NCI-H1417 treated with DMSO at 0.1 percent for 48 hours (cell line): ENCODE measurements at places on chromosomes 6 and 20.

DNA sequence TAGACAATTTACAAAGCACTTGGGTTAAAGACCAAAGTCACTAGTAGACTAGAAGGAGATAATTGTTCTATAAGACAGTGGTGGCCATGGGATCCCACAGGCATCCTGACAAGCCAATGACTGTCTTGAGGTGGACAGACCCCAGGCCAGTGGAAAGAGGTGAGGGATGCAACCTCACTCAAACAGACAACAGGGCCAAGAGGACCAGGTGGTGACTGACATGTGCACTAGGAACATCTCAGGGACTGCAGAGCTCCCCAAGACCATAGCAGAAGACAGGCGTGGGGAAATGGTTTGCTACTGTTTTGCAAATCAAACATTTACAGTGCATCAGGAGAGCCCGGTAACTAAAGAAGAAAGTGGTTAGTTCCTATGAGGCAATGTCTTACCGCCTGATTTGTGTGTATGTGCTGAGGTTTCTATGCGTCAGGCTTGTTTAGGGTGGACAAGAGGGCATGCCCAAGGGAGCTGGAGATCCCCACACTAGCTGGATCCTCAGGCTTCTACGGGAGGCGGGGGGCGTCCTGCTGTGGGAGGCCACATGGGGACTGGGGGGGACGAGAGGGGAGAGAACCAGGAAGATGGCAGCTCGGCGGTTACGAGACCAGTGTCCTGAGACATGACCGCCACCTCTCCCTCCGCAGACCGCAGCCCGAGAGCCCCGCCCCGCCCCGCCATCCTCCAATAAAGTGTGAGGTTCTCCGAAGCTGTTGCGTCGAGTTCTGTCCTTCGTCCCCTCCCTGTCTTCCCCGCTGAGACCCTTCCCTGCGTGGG, 623 bp upstream of the MRPS26 start:
- no peak for DNase-seq

- DNase-seq: no peak
These were observed 38.6 kb upstream of the GMPR start for GRCh38 chr6:16199804-16200203.

- no peak for DNase-seq
These were observed 70.4 kb downstream of the NOL4L start for GRCh38 chr20:32514760-32515159.

DNA sequence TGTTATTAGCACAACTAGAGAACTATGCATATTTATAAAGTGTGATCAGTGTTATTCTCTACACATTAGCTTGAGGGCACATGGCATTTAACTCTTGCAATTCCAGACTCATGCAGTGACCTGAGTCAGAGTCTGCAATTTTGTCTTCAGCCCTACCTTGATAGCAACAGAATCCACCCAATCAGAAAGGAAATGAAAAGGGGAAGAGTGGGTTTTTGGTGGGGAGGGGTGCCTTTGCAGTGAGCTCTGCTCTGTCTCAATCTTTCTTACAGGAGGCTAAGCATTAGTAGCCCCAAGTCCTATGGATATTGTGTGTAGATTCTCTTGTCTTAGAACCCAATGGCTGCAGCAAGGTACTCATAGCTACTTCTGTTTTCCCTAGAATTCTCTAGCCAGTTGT, 489.2 kb downstream of the DHX35 start:
- DNase-seq: no peak

DNA sequence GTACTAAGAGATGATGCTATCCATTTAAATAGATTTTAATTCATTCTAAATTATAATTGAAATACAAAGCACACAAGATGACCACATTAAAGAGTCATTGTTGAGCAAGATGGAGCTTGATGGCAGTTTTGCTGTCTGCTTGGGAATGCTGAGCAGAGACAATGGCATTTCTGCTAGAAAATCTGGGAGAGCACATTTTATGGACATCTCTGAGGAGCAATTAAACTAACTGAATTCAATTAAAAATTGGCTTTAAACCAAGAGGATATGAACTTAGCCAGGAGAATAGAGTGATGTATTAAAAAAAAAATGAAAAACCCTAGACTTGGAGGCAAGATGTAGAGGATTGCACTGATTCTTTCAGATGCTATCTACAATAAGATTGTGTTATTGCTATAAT, 19.1 kb upstream of the ADGRB3 start:
- no peak for DNase-seq

DNA sequence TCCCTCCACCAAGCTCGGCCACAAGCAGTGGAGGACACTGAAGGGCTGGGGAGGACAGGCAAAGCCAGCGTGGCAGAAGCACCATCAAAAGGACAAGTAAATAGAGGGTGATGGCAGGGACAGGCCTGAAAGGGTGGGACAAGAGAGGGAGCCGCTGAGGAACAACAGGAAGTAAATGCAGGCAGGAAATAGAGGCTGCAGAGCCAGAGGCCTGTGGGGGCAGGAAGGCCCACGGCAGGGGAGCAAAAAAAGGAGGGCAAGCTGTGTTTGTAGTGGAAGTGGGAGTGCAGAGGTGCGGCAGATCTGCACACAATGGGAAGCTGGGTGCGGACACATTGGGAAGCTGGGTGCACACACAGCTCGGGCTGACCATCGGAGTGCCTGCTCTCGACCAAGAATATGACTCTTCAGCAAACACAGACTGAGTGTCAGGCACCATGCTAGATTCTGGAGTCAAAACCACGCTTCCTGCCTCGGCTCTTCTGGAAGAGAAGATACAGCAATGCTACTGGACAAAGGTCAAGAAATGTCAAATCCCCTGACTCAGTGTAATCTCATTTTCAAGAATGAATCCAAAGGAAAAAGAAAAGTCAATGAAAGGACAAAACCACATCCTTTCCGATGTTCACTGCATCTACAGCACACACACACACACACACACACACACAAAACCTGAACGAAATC, 40.4 kb upstream of the RAB22A start:
- no peak for DNase-seq

DNA sequence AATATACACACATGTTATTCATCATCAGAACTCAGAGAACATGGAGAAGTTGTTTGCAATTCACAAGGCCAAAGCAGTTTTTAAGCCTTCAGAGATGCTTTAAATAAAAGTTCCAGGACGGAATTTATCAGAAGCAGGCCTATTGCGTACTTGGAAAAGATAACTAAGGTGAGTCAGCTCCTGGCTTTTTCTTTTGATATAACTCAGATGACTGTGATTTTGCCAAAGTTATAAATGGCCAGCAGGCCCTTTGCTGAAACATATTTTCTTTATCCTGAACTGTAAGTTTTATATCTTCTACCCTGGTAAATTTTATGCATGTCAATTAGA, 55.0 kb upstream of the PLCB1 start:
- DNase-seq: no peak

DNA sequence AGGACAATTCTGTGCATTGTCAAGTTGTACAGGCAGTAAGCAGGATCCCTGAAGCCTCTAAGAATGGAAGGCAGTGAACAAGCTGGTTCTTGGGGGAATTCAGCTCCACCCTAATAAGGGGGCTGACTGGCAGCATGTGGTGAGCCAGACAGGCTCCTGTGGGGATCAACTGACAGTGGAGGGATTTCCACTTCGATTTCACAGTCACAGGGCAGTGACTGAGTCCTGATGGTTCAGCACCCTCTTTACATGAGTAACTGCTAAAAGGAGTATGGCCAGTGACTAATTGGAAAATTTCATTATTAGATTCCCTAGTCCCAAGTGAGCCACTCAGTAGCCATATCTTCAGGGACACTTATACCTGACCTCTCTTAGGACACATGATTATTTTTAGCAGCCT, 78.4 kb downstream of the NDUFAF5 start:
- DNase-seq: no peak

GRCh38 chr6:69881322-69882151, 15.2 kb downstream of the COL19A1 start:
- DNase-seq: no peak

DNA sequence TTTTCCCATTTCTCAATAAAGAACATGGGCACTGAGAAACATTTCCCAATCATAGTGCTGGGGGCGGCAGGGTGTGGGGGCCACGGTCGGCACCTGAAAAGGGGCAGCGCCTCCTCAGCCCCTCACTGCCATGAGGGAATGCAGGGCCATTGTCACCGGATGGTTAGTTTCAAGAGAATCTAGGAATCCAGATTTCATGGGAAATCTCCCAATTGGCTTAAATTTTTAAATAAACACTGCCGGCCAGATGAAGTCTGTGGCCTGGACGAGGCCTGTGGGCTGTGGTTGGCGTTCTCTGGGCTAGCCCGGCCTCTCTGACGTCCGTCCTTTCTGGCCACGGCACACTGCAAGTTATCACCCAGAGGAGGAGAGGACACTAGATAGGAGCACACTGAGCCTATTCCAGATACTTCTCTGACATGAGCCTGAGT, 25.6 kb downstream of the MANBAL start:
- no peak for DNase-seq

- DNase-seq: no peak
These were observed 82.1 kb upstream of the SRSF6 start for GRCh38 chr20:43375591-43375990.

DNA sequence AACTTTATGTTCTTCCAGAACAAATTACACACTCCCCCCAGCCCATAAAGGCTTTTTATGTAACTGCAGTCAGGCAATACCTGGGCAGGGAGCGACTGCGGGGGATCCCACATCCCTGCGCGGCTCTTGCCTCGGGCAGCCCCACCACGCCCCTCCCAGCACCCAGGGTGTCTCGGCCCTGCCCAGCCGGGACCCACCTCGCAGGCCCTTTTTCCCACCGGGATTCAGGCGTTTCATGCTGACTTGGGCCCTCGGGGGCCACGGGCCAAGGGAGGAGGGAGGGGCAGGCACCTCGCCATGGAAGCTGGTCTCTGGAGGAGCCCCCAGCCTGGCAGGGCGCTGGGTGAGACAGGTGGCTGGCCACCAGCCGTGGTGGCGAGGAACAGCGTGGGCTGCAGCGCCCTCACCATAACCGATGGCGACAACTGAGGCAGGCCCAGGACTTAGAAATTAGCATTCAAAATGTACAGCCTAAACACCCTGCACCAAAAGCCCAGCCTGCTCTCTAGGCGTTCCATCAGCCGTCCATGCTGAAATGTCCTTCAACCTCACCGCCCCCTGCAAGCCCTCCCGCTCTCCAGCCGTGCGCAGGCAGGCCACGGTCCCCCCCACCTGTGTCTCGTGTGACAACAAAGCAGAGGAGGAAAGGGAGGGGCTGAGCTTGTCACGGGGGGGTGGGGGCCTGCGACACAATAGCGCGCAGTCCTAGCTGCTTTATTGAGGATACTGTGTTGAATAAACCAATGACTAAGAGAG, 15.1 kb upstream of the FOXC1 start:
- no peak for DNase-seq

- no peak for DNase-seq
These were observed 74.5 kb downstream of the FOXF2 start for GRCh38 chr6:1463751-1464426.

- DNase-seq: no peak
These were observed 10.5 kb upstream of the HSF2 start for GRCh38 chr6:122388945-122389344.

DNA sequence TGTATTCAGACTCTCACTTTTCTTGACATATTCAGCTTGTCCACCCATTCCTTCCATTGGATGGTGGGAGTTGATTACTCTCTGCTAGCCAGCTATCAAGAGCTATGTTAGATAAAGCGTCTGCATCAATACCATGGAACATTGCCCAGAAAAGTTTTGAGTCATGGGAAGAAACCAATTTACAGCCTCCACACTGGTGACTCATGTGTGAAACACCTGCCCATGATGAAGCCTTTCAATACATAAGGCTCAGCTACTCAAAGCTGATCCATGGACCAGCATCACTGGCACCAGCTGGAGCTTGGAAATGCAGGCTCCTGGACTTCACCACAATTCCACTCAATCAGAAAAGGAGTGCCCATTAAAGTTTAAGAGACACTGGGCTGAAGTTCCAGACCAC, 16.1 kb downstream of the PLA2G7 start:
- DNase-seq: no peak

- DNase-seq: no peak
These were observed 1.1 kb upstream of the NECAB3 start for GRCh38 chr20:33675136-33675959.

DNA sequence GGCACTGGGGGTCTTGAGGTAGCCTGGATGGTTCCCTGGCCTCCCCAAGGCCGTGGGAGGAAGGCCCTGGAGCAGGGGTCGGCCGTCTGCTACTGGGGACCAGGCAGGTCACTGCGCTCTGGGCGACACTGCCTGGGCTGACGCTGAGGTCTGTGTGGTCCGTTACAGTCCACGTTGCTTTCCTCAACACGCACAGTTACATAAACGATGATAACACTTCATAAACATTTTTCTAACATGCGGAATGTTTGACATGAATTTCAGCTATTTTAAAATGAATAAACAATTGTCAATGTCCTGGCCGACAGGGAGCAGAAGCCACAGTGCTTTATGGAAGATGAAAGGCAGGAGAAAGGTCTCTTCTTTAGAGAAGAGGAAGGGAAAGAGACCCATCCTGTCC, 10.2 kb upstream of the RBBP8NL start:
- DNase-seq: no peak

- DNase-seq: no peak
These were observed 29.9 kb downstream of the NFATC2 start for GRCh38 chr20:51512645-51513044.

DNA sequence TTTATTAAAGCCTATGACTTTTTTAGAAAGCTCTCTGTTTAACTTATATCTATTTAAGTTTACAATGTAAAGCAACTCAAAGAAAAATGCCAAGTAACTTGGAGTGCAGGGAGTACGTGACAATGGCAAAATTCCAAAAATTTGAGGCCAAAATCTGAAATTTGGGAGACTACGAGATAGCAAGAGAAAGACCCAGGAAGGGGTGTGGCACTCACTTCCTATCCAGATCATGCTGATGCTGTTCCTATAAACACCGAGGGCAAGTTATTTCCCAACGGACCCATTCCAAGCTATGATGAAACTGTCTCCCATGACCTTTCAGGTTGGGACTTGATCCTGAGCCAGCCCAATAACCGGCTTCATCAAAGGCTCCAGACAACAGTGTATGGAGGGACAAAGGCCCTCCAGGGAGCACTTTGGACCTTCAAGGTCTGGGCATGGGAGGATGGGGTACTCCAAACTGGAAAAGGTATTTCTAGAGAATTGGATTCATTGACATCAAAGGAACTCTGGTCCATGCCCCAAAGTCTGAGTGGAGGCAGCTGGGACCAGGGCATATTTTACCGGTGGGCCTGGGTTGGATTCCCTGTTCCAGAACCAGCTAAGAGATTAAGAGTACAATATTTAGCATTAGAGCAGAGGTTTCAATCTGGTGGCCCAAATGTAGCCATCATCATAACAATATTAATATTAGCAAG, 15.7 kb upstream of the SLC13A3 start:
- no peak for DNase-seq

GRCh38 chr6:16752206-16752866, 8.9 kb downstream of the ATXN1 start:
- no peak for DNase-seq
